Right lung (tissue), 10 donors: ENCODE measurements at places on chromosomes 1 and 21. TPM values are rescaled to one million over a fixed set of nuclear protein-coding genes. Genes with fewer than 3 reads are reported as not detected.

The KRTAP19-3 gene
- polyA plus RNA-seq, result not detected

The MXRA8 gene
- polyA plus RNA-seq, result 108 TPM

The PTPN7 gene
- polyA plus RNA-seq, result 1.4 TPM

DNA sequence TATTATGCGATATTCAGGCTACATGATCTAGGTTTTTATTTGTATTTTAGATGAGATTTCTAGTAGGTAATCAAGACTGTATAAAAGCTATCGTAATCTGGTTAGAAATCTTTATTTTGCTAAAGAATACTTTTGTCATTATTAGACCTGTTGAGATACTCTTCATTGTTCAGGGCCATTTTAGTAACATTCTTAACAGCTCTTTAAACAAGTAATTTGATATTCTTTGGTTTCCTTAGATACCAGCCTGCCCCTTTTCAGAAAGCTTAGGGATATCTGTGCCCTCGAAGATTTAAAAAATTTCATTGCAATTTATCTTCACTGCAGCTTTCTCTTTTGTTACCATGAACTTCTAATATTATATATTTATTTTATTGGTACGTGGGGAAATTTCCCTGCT, 18.9 kb downstream of the ADGRL2 start:
- no peak for DNase-seq

The FABP3 gene
- 6.8 TPM for polyA plus RNA-seq

The CTXND2 gene
- not detected for polyA plus RNA-seq

DNA sequence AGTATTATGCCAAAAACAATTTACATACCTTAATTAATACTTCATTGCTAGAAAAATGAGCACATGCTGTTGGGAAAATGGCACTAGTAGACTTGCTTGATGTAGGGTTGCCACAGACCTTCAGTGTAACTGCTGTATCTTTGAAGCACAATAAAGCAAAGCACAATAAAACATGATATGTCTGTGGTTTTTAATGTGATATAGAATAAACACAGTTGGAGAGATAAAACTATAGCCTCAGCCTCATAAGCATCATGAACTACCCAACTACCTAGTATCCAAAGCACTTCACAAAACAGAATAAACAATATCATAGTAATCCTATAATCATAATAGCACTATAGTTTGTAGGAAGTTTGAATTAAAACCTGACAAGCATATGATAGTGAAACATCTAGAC, 143.5 kb downstream of the SYT14 start:
- DNase-seq, result no peak

- no peak for DNase-seq
Observed at GRCh38 chr1:155223047-155223446, 14.6 kb downstream of the MTX1 start.

- no peak for DNase-seq
Observed at GRCh38 chr1:220239966-220240365, 32.3 kb downstream of the RAB3GAP2 start.

The GJB5 gene
- polyA plus RNA-seq, result 0.36 TPM

DNA sequence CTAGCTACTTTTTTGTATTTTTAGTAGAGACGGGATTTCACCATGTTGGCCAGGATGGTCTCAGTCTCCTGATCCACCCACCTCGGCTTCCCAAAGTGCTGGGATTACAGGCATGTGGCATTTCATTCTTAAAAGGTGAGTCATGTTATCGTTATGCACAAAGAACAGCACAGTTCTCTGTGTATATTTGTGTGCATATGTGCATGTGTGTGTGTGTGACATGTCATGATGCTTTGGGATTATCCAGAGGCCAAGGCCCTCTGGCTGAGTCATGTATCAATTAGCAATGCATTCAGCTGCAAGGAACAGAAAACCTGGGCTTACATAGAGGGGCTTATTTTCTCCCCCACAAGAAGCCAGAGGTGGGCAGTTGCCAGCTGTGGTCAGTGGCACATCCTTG, 301.7 kb upstream of the KAZN start:
- DNase-seq, result no peak

The FCN3 gene
- polyA plus RNA-seq, result 17.5 TPM

GRCh38 chr1:15727424-15727823, 8.6 kb upstream of the SLC25A34 start:
- no peak for DNase-seq

DNA sequence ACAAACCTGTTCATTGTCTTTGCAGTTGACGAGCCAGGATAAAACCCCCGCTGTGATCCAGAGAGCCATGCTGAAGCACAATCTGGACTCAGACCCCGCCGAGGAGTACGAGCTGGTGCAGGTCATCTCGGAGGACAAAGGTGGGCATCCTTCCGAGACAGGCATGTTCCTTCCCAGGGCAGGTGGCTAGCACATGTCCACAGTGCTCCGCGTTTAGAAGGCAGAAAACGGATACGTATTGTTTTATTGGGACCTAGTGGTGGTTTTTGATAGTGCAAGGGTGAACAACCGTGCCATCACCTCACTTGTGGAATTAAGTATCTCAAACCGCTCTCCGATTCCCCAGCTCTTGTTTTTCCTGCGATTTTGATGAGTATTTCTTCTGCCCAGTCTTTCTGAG, 115.3 kb downstream of the COLGALT2 start:
- DNase-seq, result no peak

GRCh38 chr1:115136706-115137105, 47.4 kb upstream of the TSPAN2 start:
- no peak for DNase-seq

The SPRR2A gene
- not detected for polyA plus RNA-seq

DNA sequence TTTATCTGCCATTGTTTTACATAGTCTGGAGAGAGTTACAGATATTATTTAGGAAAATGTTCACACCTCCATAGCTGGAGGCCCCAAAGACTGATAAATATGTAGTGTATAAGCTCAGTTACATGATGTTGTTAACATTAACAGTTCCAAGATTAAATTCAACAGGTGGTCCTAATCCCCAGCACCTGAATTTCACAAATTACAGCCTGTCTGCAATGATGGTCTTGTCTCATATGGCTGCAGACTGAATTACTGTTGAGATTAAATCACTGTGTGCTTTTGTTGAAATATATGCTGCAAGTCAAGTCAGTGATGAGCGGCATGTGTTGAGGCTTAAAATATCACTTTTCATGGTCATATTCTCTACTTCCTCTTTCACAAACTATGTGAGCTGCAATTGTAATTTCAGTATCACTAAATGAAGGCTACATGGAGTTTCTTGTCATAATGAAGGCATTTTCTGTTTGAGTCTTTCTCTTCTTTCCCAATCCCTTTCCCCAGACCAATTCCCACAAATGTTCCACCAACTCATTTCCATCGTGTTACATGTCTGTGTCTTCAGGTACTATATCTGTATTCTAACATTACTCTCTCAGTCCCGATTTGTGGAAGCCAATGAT, 4.2 kb downstream of the ST6GALNAC5 start:
- no peak for DNase-seq

The TIE1 gene
- 84.2 TPM for polyA plus RNA-seq

DNA sequence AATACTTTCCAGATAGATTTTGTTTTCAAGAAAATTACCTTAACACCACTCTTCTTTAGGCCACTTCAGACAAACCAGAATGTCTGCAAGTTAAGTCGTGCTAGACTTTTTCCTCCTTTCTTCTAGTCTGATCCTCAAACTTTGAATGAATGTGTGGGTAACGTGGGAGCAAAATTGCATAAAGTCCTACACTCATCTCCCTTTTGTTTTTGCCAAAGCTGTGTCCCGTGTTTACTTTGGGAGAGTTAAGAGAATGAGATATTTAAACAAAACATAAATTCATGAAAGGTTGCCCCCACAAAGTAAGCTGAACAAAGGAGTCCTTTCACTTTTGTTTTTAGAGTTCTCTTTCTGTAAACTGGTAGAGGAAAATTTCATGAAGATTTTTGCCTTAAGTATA, 16.9 kb upstream of the VAMP3 start:
- DNase-seq, result no peak

The SMG7 gene
- 55.4 TPM for polyA plus RNA-seq

The OR2L3 gene
- polyA plus RNA-seq, result not detected

DNA sequence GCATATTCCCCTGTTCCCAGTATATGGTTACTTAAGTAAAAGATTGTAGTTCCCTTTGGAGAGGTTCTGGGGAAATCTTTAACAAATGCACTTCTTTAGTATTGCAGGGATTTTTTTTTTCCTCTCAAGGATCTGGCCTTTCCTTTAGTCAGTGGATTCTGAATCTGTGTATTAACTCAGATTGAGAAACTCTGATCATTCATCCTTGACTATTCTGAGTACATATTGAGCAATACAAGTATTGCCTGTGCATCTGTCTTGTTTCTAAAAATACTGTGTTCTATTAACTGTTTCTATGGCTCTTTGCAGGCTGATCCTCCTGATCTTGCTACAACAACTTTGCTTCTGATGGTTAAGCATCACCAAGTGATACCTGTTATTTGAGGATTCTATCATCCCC, 67.8 kb upstream of the FGGY start:
- peak; percentile 60 for DNase-seq

The PIAS3 gene
- polyA plus RNA-seq, result 79.4 TPM

The UBASH3A gene
- polyA plus RNA-seq, result 0.17 TPM

DNA sequence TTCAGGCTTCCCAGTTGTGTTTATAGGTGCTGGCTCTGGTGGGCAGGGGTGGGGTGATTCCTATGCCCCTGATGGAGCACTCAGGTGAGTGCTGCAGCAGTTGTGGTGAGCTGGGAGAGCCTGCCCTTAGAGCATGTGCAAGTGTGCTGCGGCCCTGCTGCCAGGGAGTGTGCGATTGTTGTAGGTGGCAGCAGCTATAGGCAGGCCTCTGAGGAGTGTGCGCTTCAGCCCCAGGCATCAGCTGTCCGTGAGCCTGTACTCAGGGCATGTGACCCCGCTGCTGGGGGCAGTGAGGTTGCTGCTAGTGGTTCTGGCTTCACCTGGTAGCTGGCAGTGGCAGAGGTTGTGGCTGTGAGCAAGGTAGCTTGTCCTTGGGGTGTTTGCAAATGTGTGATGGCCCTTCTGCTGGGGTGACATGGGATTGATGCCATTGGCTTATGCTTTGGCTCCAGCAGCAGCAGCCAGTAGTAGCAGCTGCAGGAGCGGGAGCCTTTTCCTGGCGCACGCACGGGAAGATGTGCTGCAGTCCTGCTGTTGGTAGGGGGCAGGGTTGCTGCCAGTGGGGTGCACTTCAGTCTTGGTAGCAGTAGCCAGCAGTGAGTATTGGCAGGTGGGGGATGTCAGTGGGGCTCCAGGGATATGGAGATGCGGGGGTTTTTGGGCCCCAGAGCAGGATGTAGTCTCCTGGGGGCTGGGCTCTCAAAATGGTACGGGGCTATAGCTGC, 37.7 kb downstream of the SYCP1 start:
- no peak for DNase-seq

GRCh38 chr21:14487490-14488432, 58.4 kb downstream of the SAMSN1 start:
- DNase-seq, result no peak

The SLAMF8 gene
- 1.9 TPM for polyA plus RNA-seq

DNA sequence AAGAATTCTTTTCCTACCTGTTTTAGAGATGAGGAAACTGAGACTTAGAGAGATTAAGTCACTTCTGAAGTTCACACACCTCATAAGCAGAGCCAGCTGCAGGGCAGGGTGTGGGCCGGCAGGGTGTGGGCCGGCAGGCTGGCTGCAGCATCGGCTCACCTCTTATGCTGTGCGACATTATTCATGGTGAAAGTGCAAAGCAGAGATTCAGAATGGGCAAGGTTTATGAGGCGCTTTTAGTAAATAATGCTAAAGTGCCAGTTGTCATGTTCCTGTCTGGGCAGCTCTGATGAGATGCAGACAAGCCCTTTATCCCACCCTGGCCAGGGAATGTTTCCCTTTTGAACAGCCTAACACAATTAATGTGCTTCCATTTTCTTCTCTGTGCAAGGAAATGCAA, 14.6 kb downstream of the MAB21L3 start:
- no peak for DNase-seq

GRCh38 chr1:20936621-20937020, 149.5 kb upstream of the HP1BP3 start:
- no peak for DNase-seq

GRCh38 chr1:97920276-97920831, 480 bp downstream of the DPYD start:
- DNase-seq, result peak; percentile 60

DNA sequence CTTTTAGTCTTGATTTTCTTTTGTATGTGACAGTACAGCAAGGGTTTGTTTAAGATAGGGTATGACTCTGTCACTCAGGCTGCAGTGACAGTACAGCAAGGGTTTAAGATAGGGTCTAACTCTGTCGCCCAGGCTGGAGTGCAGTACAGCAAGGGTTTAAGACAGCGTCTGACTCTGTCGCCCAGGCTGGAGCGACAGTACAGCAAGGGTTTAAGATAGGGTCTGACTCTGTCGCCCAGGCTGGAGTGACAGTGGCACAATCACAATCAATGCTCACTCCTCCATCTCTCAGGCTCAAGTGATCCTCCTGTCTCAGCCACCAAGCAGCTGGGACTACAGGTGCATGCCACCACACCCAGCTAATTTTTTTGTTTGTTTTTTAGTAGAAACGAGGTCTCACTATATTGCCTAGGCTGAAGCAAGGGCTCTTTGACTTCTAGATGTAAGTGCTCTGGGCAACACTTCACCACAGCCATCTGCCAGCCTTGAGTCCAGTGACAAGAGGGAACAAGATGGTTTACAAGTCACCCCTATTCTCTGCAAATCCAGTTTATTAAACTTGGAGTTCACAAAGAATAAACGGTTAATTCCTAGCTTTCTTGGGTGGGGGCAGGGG, 965 bp upstream of the SH2D5 start:
- DNase-seq, result no peak

GRCh38 chr1:29162476-29163138, 19.1 kb downstream of the SRSF4 start:
- DNase-seq, result no peak

GRCh38 chr1:160541622-160542302, 18.7 kb upstream of the SLAMF6 start:
- no peak for DNase-seq

DNA sequence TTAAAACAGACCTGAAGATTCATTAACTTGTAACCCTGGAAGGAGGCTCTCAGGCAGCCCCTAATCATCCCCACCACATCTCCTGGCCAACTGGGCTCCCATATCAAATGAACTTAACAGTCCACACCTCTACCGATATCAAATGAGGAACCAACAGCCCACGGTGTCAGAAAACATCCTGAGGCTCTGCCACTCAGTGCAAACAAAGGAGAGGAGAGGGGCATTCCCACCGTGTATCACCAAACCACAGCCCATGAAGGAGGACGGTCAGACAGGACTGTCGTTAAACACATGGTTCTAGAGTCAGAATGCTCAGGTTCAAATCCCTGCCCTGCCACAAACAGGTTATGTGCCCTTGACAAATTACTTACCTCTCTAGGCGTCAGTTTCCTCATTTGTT, 52.5 kb downstream of the ERI3 start:
- no peak for DNase-seq

GRCh38 chr1:54774820-54775498, 10.6 kb upstream of the PARS2 start:
- DNase-seq, result no peak

DNA sequence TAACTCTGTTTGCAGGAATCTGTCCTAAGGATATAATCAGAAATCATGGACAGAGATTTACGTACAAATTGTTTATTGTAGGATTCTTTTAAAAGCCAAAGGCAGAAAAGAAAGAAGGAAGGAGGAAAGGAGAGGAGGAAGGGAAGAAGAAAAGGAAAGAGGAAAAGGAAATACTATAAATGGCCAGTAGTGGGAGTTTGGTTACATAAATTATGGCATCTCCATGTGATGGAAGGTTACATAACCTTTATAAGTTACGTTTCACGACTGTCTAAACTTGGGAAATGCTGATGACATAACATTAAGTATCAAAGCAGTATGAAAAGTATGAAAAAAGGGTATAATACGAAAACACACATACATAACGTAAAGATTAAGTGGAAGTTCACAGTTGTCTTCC, 39.0 kb downstream of the SMYD2 start:
- DNase-seq, result no peak

GRCh38 chr1:201489643-201490261, 17.2 kb downstream of the CSRP1 start:
- no peak for DNase-seq

GRCh38 chr1:167104256-167104633, 10.4 kb downstream of the STYXL2 start:
- DNase-seq, result no peak
